Mesothelial cell of epicardium (in vitro differentiated cells): ENCODE measurements at places on chromosomes 2 and 18. TPM values are rescaled to one million over a fixed set of nuclear protein-coding genes. Genes with fewer than 3 reads are reported as not detected.

The UGT1A10 gene
- total RNA-seq: not detected in 3 replicates

GRCh38 chr18:21303895-21304294 lies 61.9 kb downstream of the GREB1L start:
- H3K4me3 ChIP-seq: no peak overlapping the region
- H3K36me3 ChIP-seq: no peaks in the 10 kb centered on the region
- no peak for DNase-seq
- H3K4me1 ChIP-seq: peaks cover 28% of the 10 kb centered on the region
- H3K27ac ChIP-seq: no peak overlapping the region

DNA sequence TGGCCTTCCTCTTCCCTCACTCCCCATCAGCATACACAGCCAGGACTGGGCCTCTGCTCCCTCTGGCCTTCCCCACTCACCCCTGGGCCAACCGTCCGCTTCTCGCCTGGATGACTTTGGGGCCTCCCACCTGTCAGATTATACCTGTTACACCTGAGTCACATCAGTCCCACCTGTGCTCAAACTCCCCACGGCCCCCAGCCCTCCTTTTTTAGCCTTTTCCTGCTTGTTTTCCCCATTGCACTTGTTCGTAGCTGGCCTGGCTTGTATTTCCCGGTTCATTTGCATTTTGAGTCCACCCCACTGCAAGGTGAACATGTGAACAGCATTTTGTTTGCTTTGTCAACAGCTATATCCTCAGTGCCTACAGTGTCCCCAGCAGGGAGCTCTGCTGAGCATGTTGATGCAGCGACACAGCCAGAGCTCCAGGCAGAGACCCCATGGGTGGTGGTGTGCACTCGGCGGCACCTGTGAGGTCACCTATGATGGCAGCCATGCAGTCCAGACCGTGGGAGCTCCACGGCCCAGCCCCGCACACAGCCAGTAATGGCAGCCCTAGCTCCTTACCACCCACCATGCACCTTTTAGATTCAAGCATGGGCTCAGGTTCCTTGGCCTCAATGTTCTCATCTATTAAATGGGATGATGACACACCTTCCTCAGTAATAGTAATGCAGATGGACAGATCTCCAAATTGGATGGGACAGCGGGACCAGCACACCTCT lies 276.4 kb upstream of the HS6ST1 start:
- H3K27ac ChIP-seq: no peak overlapping the region
- no peaks in the 10 kb centered on the region for H3K27me3 ChIP-seq
- no peak overlapping the region for H3K4me3 ChIP-seq
- H3K4me1 ChIP-seq: peaks cover 10% of the 10 kb centered on the region
- no peaks in the 10 kb centered on the region for H3K36me3 ChIP-seq
- no peak for DNase-seq

DNA sequence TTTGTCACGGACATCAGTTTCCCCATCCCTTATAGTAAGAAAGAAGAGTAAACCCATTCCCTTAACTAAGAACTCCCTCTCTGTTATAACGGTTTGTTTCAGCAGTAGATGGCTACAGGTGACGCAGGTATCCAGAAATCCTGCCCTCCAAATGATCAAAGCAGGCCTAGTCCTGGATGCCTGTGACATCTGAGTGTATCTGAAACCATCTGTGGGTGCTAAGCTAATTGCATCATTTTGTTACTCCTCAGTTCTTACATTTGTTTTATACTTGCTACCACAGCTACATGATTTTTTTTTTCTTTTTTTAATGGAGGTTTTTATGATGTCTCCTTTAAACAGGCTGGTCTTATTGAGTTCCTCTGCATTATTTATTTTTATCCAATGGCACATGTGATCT lies 55.1 kb downstream of the AAK1 start:
- H3K36me3 ChIP-seq: no peaks in the 10 kb centered on the region
- no peaks in the 10 kb centered on the region for H3K27me3 ChIP-seq
- H3K27ac ChIP-seq: no peak overlapping the region
- peaks cover 10% of the 10 kb centered on the region for H3K4me1 ChIP-seq
- DNase-seq: no peak

DNA sequence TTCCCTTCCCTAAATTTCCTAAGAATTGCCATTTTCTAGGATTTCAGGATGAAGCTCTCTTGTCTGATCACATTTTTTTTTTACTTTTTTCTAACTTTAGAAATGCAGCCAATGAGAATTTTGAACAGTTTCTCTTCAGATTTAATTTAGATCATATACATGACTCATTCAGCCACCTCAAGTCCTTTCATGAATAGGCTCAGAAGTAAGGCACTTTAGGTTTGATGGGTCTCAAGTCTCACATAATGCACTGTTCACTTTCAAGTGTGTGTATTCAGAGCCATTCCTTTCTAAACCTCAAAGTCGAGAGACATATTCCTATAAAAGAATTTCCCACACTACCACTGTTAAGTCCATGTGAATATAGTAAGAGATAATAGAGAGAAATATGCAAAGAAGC lies 614.1 kb upstream of the VRK2 start:
- H3K27ac ChIP-seq: peak overlapping the region; percentile 41
- H3K4me3 ChIP-seq: no peak overlapping the region
- DNase-seq: no peak

The ZNF521 gene
- total RNA-seq: 50.5 to 54.1 TPM (median 51.4 TPM) in 3 replicates

- no peaks in the 10 kb centered on the region for H3K27me3 ChIP-seq
- H3K4me1 ChIP-seq: peaks cover 13% of the 10 kb centered on the region
- peaks cover 31% of the 10 kb centered on the region for H3K36me3 ChIP-seq
- DNase-seq: no peak
- no peak overlapping the region for H3K4me3 ChIP-seq
- H3K27ac ChIP-seq: no peak overlapping the region
Measured at GRCh38 chr18:8623549-8624106, 14.4 kb downstream of the RAB12 start.

DNA sequence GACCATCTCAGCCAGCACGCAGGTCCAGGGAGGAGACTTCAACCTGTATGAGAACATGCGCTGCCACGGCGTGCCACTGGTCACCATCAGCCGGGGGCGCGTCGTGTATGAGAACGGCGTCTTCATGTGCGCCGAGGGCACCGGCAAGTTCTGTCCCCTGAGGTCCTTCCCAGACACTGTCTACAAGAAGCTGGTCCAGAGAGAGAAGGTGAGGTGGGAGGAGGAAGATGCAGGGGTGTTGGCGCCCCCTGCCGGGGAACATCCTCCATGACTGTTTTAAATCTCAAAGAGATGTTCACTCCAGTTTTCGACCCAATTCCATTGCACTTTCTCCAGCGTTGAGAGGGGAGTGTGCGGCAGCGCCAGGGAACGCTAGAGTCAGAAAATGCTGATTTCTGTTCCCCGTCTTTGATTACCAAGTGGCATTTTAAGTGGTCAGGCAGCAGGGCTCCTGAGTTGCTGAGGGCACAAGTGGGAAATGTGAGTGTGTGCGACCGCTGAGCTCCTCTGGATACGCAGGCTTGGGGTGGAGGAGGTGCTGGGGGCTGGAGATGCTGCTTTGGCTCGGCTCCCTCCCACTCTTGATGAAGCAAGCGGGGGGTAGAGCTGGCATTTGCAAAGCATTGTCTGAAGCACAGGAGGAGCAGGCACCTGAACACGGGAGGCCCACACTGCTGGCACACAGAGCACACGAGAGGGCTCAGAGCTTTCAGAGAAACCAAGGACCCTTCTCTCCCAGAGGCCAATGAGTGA lies 27.7 kb upstream of the MAPRE3 start:
- H3K36me3 ChIP-seq: no peaks in the 10 kb centered on the region
- no peak overlapping the region for H3K4me3 ChIP-seq
- DNase-seq: peak; percentile 86
- peaks cover 2% of the 10 kb centered on the region for H3K4me1 ChIP-seq

GRCh38 chr18:3649633-3650426 lies 199.9 kb downstream of the TGIF1 start:
- peaks cover 41% of the 10 kb centered on the region for H3K4me1 ChIP-seq
- no peak overlapping the region for H3K4me3 ChIP-seq
- H3K27me3 ChIP-seq: no peaks in the 10 kb centered on the region
- DNase-seq: no peak

GRCh38 chr2:165889798-165890197 lies 63.8 kb downstream of the TTC21B start:
- H3K36me3 ChIP-seq: peaks cover 33% of the 10 kb centered on the region
- H3K4me1 ChIP-seq: peaks cover 3% of the 10 kb centered on the region
- H3K4me3 ChIP-seq: no peak overlapping the region
- no peaks in the 10 kb centered on the region for H3K27me3 ChIP-seq

DNA sequence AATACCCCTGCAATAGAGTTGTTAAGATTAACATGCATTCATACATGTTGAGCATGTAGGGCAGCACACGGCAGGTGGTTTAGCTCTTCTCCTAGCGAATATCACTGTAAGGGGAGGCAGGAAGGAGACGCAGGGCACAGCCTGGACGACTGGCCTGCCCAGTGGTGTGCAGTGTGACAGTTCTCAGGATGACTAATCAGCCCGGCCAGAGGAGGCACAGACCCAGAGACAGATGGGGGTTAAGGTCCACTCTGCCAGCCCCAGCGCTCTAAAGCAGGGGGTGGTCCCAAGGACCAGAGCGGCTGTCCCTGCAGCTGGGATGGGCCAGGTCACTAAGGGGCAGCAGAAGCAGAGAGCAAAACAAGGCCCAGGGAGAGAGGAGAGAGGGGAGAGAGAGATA lies 63.7 kb downstream of the RNF152 start:
- no peak for DNase-seq
- H3K27me3 ChIP-seq: no peaks in the 10 kb centered on the region
- H3K4me1 ChIP-seq: peaks cover 28% of the 10 kb centered on the region

The SLC8A1 gene
- total RNA-seq: 27.2 to 30.7 TPM (median 29.6 TPM) in 3 replicates
